T-helper 1 cell treated with Interleukin-12 subunit alpha and Interleukin-12 subunit beta and Interleukin-4 antibody, amounts not matched to agents 30 ng/mL and 1 ng/mL, for 36 hours (primary cell): ENCODE measurements at places on chromosomes 5 and 9. TPM values are rescaled to one million over a fixed set of nuclear protein-coding genes. Genes with fewer than 3 reads are reported as not detected.

PCDHA1 gene
- not detected in 2 replicates for total RNA-seq

PGGT1B gene
- total RNA-seq, result 44.8 and 45.4 TPM in 2 replicates

C9orf153 gene
- 0.25 and 0.54 TPM in 2 replicates for total RNA-seq

STING1 gene
- 269 and 271 TPM in 2 replicates for total RNA-seq

IFNA21 gene
- not detected in 2 replicates for total RNA-seq

ADGRD2 gene
- total RNA-seq, result not detected in 2 replicates

ANKRD55 gene
- total RNA-seq, result 6.4 and 7.5 TPM in 2 replicates

RBM22 gene
- 71.7 and 74.7 TPM in 2 replicates for total RNA-seq

C7 gene
- not detected in 2 replicates for total RNA-seq

HMCN2 gene
- total RNA-seq, result not detected in 2 replicates

SLC45A2 gene
- total RNA-seq, result 0.34 TPM in 1 of 2 replicates, not detected in the other

TRIM36 gene
- total RNA-seq, result 0.39 TPM in 1 of 2 replicates, not detected in the other
